ENCODE measurements at places on chromosomes 1 and 21. TPM values are rescaled to one million over a fixed set of nuclear protein-coding genes. Genes with fewer than 3 reads are reported as not detected.

DNA sequence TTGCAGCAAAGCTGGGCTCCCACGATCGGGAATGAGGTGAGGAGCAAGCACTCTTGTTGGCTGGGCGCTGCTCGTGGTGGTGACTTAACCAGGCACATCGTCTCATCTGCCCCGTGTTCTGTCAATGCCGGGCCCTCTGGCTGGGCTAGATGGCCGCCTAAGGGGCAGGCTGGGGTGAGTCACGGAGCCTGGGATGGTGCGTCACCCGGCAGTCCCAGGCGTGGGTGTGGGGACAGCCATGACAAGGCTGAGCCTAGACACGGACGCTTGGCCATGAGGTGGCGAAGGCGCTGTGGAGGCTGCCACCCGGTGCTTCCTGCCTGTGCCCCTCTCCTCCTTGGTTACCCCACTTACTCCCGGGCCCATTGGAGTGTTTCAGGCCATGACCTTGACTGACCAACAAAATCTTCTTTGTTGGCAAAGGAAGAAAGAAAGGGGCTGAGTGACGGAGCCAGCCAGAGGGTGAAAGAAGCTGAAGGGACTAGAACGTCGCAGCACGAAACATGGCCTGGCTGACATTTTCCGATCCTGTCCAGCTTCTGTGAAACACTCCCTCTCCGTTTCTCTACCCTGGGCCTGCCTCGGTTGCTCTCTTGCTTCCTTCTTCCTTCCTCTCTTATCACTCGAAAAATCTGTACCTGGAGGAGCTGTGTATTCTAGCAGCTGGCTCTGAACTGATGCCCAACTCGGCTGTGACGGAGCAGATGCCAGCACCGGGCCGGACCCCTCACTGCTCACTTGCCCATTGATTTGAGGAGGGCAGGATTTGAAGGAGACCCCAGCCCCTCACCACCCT is 596 bp downstream of the CD247 start:
- DNase-seq = peak; percentile 74

DNA sequence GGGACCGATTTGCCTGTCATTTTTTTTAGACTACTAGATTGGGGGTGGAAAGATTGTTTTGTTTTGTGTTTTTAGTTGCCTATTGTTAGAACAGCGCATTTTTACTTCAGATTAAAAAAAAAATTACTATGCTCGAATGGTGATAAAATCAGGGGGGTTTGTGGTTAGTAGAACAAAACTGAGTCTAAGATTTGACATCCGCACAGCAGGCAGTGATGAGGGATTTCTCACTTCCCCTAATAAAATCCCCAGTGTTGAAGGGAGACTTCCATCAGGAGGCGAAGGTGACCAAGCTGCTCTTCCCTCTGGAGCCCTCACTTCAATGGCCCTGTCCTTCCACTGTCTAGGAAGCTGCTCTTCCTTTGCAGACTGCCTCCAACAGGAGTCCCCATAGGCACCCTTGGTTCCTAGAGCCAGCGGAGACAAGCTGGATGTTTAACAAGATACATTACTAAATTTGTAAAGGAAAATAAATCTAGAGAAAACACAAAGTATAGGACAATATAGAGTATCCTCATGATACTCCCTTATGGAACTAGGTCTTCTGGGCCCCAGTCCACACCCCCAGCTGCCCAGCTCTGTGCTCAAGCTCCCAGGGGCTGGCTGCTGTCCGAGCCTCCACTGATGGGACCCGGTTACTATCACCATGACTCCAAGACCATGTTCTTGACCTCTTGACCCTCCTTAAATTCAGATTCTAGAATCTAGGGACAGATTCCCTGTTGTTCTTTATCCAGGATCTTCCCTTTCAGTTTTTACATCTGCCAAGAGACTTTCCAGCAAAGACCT is 31.0 kb downstream of the TENT5C start:
- DNase-seq = no peak

GRCh38 chr1:115632251-115633026 is 9.3 kb upstream of the VANGL1 start:
- DNase-seq = no peak

- DNase-seq = peak; percentile 66
These were observed 96.4 kb downstream of the UBR4 start for GRCh38 chr1:19113697-19114092.

DNA sequence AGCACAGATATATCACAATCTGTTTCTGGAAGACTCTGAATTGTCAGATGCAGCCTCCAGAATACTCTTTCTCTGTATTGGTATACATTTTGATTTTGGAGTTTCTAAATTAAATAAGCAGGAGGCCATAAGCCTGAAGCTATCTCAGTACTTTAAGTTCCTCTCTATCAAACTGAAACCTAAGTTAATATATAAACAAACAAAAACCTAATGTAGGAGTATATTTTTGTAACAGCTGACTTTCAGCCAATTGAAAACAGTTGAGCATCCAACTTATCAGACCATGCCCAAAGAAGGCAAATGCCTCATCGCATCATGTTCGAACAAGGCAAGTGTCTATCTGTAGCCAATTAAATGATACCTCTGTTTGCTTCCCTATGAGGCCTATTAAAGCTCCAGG is 1054.4 kb downstream of the AMY1C start:
- DNase-seq = no peak

DNA sequence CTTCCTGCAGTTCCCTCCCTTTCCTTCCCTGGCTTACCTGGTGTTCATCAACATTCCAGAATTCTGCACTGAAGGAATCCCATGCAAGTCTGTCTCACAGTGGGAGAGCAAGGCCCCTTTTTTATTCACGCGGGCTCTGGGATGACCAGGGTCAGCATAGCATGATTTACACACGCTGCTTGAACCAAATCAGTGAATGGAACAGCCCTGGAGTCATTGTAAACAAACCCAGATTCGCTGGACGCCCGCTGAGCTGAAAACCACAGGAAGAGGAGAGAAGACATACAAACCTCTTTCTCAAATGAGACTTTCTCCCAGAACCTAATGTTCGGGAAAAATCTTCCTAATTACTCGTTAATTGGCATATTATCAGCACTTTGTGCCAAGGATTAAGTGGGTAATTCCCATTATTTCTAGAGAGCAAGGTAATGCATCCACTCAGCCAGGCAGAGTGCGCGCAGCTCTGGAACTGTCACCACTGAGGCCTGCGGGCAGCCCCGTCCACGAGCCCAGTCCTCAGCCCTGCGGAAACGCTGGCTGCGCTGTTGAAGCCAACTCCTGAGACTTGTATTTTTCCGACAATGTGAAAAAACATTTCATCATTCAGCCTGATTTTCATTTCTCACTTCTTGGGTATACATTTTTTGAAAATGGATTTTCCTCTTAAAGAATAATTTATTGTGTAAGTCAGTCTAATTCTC is 140.0 kb downstream of the ETS2 start:
- DNase-seq = no peak

GRCh38 chr1:93701629-93702028 is 20.0 kb upstream of the BCAR3 start:
- no peak for DNase-seq

DNA sequence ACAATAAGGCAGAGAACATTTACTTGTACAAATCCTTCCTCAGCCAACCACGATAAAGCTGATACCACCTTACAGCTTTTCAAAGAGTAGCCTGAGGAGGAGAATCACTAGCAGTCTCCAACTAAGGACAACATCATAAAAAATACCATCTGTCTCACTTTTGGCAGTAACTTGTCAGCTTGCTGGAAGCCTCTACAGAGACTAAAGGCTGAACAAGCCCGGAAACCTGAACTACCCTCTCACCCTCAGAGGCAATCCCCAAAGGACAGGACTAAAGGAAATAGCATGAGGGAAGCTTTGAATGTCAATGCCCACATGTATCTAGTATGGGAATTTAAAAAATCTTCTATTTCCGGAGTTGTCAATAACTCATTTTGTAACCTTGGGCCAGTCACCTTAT is 10.6 kb downstream of the SRSF4 start:
- no peak for DNase-seq

DNA sequence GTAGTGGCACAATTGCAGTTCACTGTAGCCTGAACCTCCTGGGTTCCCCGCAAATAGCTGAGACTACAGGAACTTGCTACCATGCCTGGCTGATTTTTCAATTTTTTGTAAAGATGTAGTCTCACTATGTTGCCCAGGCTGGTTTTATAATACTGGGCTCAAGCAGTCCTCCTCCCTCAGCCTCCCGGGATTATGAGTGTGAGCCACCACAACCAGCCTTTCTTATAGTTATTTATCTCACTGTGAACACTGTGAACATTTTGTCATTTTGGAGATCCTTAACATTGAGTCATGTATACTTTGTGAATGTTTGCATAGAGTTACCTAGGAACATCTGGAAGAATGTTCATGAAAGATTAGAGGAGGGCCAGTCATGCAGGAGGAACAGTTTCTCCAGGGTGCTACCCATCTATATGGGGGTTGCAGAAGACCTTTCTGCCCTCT is 127.1 kb upstream of the CACYBP start:
- DNase-seq = no peak

GRCh38 chr1:177209357-177209756 is 38.6 kb downstream of the BRINP2 start:
- no peak for DNase-seq

DNA sequence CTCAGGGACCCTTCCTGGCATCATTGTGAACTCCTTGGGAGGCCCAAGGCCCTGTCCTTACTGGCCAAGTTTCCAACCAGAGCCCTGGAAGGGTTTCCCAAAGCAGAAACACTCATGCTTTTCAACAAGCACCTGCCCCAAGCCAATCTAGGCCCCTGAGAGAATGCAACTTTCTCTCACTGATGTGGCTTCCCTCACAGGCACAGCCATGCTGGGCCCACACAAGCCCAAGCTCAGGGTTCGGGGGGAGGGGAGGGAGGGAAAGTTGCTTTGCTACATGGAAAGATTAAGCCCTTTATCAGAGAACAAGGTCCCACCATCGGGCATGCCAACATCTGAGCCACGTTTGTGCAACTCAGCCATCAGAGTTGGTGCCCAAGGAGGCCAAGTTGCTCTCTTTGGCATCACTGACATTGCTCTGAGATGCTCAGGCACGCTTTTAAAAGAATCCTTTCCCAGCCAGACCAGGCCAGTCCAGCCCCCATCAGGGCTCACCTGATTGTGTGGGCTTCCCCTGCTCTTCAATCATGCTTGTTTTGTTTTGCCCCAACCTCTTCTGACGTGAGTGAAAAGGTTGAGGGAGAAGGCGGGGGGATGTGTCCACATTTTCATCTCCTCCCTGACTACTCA is 43.5 kb downstream of the RIMS3 start:
- DNase-seq = no peak

- DNase-seq = no peak
These were observed 108.3 kb upstream of the USH2A start for GRCh38 chr1:216531263-216532239.

CD1C gene
- total RNA-seq = not detected

TSTD1 gene
- total RNA-seq = 43.6 TPM

CFHR3 gene
- not detected for total RNA-seq

All from activated CD4-positive, alpha-beta T cell treated with anti-CD3 and anti-CD28 coated beads, Interleukin-2, amount 10 ng/mL, durations not matched to agents 7 days and 5 days (primary cell).